ENCODE measurements at places on chromosomes 1 and 21.

DNA sequence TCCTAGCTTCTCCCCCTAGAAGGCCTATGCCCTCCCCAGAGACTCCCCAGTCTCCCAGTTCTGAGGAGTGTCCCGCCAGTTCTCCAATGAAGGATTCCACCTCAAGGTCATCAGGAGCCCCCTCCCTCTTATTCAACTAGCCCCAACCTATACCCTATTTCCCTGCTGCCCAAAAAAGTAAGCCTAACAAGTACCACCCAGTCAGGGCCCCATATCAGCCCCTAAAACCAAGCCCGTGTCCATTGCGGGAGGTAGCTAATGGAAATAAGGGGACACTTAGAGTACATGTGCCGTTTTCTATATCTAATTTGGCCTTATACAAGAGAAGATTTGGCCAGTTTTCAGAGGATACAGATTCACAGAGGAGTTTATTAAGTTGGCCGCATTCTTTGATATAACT is 416.2 kb downstream of the MATN1 start:
- no peak for DNase-seq

DNA sequence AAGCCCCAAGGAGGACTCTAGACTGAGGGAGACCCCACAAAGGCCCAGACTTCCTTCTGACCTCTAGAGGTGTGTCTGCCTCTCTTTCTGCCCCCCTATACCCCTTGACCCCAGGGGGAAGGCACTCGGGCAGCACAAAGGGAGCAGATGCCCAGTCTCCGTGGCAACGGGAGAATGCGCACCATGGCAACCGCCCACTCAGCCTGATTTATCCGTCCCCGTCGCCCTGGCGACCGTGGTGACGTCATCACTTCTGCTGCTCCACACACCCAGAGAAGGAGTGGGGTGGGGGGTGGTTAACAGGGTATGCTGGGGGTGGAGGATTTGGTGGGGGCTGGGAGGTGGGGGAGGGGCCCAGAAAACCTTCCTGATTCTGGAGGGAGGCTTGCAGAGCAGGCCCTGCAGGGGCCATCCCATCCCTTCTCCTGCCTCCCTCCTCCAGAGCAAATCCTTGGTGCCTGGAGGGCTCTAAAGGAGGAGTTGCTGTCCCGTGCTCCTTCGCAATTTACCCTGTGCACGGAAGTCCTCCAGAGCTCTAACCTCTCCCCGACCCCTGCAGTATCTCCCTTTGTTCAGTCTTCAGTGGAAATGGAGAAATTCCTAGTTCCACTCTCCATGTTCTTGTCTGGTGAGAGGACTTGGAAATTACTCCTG is 6.3 kb downstream of the CELF3 start:
- peak; percentile 85 for DNase-seq

- DNase-seq, result no peak
Measured at GRCh38 chr1:60762911-60763310, 319.4 kb upstream of the NFIA start.

DNA sequence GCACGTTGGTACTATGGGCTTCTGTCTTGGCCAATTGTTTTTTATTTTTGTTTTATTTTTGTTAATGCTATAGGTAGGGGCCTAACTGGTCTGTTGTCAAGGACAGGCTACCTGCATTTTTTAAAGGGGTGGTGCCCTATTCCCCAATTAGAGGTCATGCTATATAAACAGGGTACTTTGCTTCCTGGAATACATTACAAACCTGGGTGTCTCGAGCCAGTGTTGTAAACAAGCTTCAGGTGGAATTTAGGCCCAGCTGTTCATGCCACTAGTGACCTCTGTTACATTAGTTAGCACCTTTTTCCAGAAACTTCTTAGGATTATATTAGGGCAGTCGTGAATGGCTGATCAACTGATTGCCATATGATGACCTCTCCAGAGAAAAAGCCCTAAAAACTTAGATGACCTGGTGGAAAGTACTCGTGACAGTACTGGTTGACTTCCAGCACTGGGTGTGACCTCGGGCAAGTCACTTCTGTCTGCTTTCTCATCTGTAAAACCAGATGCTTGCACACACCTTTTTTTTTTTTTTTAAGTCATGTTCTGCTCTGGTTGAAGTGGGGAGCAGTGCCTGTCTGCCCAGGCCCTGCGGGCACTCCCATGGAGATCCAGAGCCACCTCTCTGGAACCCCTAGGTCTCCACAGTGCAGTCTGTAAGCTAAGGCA is 46.5 kb downstream of the ELK4 start:
- no peak for DNase-seq

DNA sequence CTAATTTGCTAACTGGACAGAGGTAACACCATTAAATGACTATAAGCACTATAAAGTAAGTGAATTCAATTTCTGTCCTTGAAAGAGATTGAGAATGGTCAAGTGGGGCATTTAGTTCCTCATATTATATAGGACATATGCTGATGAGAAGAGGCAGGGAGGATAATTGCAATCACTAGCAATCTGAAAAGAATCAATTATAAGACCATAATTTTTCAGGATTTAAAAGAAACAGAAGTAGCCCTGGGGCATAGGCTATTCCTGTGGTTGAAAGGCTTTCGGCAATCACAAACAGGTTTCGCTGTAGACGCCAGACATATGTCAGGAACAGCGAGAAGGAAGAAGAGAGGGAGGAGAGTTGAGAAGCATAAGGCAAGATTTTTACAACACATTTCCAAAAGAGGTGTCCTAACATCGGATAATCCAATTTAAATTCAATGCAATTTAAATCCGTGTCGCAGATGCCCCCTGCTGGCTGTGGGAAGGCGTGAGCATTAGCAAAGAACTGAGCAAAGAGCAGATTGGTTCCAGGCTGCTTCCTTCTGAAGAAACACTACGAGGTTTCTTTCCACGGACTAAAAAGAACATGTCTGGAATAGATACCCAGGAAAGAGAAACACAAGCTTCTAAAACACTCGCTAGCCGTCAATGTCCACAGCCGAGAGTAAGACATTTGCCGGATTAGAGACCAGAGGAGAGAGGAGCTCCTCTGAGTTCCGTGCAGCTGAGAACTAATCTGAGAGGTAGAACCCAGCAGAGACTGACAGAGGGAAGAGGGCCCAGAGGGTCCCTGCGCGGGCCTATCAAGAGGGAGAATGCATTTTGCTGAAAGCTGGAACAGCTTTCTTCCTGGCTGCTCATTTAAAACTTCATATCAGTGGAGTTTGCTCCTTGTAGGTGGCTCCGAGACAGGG is 27.9 kb downstream of the RGS5 start:
- peak; percentile 57 for DNase-seq

- no peak for DNase-seq
Measured at GRCh38 chr1:29055160-29055559, 68.5 kb downstream of the TMEM200B start.

DNA sequence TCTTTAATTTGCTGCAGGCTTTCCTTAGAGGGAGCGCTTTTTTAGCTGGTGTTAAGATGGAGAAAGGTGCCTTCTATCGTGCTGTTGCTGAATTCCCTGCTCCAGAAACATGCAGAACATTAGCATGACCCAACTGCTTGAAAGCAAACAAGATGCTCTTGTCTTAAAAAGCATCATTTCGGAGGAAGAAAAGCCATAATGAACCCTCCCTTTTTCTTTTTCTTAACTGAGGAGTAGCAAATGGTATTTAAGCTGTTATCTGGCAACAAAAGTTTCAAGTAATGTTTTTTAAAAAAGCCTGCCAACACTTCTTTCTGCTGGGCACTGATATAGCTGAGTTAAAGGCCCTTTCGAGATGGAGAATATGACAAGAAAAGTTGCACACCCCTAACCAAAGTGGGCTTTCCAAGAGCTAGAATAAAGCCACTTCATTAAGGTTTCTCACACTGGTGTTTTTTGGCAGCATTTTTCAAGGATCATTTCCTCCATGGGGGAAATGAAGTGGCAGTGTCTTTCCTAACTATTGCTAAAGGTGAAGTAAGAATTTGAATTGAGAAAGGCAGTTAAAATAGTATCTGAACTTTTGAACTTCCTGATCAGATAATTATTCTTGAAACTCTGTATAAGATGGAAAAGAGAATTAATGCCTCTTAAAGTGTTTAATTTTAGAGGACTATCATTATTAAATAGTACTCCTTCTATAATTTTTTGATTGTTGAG is 38.8 kb downstream of the ST6GALNAC5 start:
- no peak for DNase-seq

Data from putamen (tissue), 1 donor.